HS-27A (cell line): ENCODE measurements at places on chromosomes 7 and 10.

GRCh38 chr10:88489107-88489506 is 94.0 kb downstream of the RNLS start:
- DNase-seq, result no peak

- no peak for DNase-seq
Observed at GRCh38 chr10:102802920-102803534, 34.2 kb downstream of the CYP17A1 start.

GRCh38 chr10:101073631-101074030 is 11.8 kb downstream of the KAZALD1 start:
- no peak for DNase-seq

GRCh38 chr7:24898691-24899090 is 81.3 kb downstream of the OSBPL3 start:
- DNase-seq, result no peak

GRCh38 chr10:114442091-114442630 is 37.9 kb upstream of the AFAP1L2 start:
- DNase-seq, result no peak

- no peak for DNase-seq
Observed at GRCh38 chr10:59625721-59626522, 83.7 kb downstream of the SLC16A9 start.

DNA sequence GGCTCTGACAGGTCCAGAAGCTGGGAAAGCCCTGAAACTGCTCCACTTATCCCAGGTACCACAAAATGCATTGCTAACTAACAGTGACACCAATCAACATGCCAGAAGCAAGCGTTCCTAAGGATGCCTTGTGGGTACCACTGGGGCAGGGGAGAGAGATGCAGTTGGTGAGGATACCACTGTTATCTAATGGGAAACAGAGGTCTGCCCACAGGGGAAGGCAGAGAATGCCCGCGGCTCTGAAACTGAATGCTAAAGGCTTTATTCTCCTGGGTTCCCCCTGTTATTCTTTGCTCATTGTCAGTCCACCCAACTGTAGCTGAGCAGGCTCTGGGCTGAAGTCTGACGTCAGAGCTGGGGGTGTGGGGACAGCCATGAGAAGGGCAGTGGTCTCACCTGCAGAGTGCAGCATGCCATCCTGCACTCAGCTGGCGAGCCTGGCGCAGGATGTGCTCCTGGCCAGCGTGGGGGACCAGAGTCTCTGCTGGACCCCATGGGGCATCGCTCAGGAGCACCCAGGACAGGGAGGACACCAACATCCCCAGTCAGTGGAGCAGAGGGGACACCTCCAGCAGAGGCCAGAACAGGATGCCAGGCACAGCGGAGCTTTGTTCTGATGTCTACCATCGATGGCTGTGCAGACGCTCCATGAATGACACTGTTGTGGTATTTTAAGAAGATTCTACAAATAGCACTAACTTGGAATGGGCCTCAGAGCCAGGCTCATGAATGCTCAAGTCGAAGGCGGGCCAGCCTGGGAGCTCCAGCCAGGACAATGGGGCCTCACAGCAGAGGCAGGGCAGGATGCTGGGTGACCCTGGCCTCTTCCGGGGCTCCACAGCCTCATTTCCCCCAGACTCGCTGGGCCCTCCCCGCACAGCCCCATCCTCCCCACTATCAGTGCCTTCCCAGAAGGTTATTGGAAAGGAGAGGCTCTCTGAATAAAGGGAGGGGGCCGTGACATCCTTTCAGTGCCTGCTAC is 95.8 kb downstream of the ARHGAP22 start:
- no peak for DNase-seq

DNA sequence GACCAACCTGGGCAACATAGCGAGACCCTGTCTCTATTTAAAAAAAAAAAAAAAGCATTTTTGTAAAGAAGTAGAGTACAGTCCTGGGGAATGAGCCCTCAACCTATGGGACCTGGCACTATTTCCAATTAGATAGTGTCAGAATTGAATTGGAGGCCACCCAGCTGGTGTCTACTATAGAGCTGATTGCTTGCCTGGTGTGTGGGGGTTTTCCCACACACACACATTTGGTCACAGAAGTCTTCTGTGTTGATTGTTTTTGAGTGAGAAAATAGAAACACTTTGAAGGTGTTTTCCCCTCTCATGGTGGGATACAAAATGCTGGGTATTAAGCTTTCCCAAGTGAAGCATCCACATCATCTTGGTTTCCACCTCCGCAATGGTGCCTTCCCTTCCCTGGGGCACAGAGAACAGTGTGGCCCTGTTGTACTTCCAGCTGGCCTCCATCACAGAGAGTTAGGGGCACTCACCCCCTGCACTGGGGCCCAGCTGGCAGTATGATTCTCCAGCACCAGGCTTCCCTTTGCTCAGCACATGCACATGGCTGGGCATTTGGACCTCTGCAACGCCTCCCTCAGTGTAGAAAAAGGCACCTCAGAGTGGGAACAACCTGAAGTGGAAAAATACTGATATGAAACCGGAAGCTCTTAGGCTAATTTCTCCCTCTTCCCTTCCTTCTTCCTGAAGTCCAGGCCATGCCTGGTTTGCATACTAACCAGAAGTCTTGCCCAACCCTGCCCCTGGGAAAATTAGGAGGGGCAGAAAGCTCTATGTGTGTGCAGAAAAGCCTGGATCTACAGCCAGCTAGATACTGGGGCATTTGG is 10.7 kb upstream of the NFKB2 start:
- DNase-seq, result no peak

- DNase-seq, result no peak
Observed at GRCh38 chr7:24466168-24466768, 107.0 kb upstream of the PALS2 start.

DNA sequence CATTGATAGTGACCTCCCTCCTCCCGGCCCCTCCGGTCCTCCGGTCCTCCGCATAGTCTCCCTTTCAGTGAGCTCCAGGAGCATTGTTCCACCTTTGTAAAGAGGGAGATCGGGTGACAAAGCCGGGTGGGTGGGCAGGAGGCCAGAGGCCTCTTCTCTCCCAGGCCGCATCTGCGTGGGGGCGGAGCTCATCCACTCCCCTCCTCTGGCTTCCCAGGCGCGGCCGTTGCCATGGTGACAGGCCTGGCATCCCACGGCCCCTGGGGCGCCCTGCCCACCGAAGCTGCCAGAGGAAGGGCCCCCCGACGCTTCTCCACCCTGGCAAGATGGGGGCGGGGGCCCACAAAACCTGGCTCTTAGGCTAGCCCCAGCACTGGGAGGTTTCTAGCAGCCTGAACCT is 4.4 kb upstream of the FZD9 start:
- DNase-seq, result no peak

DNA sequence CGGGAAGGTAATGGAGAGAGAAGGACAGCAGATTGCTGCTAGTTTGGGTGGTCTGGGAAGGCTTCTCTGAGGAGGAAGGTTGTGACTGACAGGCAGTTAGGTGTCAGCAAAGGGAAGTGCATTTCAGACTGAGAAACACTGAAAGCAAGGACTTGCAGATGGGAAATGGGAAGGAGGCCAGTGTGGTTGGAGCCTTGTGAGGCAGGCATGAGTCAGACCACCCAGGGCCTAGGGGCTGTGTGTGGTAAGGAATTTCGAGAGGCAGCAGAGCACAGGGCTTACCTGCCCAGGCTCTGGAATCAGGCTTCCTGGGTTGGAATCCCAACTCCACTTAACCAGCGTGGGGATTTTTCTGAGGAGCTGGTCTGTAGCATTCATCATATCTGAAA is 53.5 kb downstream of the NRF1 start:
- DNase-seq, result peak; percentile 68

GRCh38 chr10:11629731-11630130 is 18.3 kb upstream of the USP6NL start:
- no peak for DNase-seq

GRCh38 chr10:103854686-103855391 is 537 bp downstream of the SH3PXD2A start:
- DNase-seq, result no peak

GRCh38 chr7:94584113-94584512 is 71.8 kb downstream of the SGCE start:
- no peak for DNase-seq

DNA sequence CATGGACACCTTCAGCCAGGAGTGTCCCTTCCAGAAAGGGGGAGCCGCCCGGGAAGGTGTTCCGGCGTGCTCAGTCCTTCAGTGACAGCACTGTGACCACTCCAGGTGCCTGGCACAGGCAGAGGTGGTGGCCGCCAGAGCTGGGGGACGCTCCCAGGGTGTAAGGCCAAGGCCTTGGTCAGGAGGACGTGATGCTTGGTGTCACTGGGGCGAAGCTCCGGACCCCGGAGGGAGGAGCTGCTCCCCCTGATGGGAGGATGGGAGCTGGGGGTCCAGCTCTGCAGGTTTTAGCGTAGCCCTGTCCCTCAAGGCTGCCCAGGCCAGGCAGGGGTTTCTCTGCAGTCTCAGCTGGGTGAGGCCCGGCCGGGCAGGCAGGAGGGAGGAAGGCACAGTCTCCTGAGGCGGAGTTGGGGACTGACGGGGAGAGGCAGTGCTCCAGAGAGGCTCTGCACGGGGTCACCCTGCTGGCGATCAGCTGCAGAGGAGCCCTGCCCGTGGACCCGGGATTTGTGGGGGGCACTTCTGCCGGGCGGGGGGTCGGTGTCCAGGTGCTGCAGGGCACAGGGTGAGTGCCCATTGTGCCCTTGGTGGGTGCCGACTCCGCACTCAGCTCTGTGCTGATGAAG is 56.5 kb upstream of the DNAJB6 start:
- no peak for DNase-seq

- no peak for DNase-seq
Observed at GRCh38 chr7:25482631-25483030, 254.3 kb upstream of the NPVF start.

DNA sequence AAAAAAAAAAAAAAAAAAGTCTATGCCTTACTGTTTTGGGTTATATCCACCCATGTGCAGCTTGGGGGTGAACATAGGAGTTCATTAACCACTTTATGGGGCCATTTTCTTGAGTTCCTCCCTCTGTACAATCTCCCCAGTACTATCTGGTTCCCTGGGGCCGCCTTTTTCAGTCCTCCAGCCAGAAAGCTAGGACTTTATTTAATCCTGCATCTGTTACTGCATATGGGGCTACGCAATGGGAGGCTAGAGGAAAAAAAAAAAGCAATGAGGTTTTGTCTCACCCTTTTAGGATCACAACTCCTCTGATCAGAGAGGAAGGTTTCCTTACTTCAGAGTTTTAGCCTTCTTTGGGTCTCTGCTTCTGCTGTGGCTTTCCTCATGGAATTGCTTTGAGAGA is 51.0 kb downstream of the BTRC start:
- DNase-seq, result no peak

DNA sequence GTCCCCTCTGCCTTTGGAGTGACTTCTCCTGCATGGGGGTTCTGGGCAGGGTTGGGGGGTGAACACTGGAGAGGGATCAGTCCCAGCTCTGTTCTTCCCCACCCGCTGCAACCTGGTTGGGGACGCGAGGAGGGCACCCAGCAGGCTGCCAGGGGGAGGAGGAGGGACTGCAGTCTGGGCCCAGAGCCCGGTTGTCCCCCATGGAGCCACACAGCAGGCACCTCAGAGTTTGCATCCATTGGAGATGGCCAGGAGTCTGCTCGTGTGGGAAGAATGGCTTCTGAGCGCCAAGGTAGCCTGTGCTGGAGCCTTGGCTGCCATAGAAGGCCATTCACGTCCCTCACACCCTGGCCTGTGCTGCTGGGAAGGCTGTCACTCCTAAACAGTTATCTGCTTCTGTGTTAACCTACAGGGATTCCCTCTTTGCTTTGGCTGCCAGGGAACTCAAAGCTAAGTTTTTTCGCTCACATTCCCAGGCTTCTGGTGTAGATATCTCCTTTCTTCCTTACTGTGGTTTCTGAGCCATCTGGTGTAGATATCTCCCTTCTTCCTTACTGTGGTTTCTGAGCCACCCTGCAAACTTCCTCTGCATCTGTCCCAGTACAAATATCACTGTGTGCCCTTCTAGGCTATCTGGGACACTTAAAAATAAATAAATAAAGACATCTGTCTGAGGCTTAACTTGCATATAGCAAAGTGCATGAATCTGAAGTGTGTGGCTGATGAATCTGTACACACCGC is 133.7 kb downstream of the LHPP start:
- DNase-seq, result no peak

- DNase-seq, result no peak
Observed at GRCh38 chr10:27998178-27998953, 513 bp downstream of the ODAD2 start.

DNA sequence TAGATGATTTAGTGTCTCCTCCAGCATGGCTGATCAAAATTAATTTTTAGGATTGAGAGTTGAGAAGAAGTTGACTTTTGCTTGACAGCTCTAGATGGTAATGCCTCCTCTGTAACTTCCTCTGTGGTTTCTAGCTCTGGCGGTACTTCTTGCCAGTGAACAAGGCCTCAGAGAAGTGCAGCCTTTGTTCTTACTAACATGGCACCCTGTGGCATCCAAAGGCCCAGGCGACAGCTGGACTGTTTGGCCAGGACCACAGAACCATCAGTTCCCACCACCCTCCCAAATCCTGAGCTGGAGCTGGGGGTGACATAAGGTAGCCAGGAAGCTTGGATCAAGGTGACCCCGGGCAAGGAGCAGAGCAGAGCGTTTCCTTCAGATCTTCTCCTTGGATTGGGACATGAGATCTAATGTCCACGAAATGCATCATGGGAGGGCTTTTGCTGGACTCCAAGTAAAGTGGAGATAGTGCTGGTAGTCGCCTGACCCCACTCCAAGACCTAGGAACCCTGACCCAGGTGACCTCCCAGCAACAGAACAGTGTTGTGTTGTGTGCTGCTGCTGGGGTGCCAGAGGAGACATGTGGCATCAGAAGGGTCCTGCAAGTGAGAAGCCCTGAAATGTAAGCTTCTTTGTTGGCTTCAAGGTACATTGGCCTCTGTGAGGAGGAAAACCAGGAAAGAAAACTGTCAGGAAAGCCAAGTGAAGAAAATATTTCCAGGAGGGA is 41.8 kb downstream of the APBB1IP start:
- no peak for DNase-seq

- DNase-seq, result no peak
Observed at GRCh38 chr10:80530251-80530650, 7.5 kb upstream of the SH2D4B start.

DNA sequence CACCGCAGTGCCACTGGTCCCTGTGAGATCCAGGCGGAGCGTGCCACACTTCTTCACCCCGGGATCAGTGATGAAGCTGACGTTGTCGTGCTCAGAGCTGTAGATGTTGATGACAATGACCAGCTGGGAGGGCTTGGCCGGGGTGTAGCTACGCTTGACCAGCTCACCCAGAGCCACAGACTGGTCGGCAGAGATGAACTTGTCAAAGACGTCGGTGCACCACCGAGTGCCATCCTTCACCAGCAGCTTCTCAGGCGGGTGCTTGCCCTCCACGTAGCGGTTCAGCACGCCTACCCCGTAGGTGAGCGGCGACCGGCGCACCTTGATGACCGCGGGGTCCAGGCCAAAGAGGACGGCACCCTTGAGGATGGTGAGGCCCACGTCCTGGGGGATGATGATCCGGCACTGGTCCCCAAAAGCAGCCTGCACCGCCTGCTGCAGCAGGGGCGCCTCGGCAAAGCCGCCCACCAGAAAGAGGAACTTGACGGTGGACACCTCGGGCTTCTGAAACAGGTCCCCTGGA is 54.2 kb downstream of the PNLIPRP2 start:
- no peak for DNase-seq

GRCh38 chr7:50470250-50471163 is 20.4 kb upstream of the FIGNL1 start:
- DNase-seq, result no peak

- DNase-seq, result no peak
Observed at GRCh38 chr7:85708221-85708620, 521.4 kb upstream of the SEMA3D start.

GRCh38 chr10:106557951-106558733 is 606.4 kb downstream of the SORCS1 start:
- no peak for DNase-seq

GRCh38 chr7:16918288-16918895 is 36.6 kb upstream of the AGR3 start:
- DNase-seq, result no peak

- DNase-seq, result no peak
Observed at GRCh38 chr7:108236681-108237415, 106.7 kb upstream of the LAMB4 start.

- DNase-seq, result no peak
Observed at GRCh38 chr7:79610313-79610712, 156.8 kb upstream of the MAGI2 start.
